ENCODE measurements at places on chromosomes 11 and 22.
A peak's percentile ranks its signal among the peaks of the same experiment; 100 is the strongest.

DNA sequence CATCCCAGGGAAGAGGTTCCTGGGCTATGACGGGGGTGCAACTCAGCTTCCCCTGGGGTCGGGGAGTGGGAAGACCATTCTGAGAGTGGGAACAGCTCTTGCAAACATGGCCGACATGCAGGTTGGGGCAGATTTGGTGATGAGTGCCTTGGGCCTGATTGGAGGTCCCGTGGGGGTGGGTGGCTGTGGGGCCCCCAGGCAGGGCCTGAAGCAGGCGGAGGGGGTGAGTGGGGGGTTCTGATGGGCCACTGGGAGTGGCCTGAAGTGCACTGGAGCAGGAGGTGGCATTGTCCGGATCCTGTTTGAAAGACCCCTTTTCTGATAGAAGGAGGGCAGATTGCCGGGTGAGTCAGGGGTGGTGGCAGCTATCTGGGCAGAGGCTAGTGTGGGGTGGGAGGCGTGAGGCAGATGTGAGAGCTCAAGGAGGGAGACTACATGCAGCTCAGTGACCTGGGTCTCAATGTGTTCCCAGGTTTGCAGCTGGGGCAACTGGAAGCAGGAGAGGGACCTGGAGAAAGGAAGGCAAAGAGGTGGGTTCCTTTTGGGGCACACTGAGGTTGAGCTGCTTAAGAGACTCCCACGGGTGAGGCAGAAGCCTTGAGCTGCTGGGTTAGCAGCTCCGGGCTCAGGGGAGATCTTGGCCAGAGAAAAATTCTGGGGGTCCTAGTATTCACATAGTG lies 15.1 kb downstream of the MYEOV start:
- no peak for DNase-seq

DNA sequence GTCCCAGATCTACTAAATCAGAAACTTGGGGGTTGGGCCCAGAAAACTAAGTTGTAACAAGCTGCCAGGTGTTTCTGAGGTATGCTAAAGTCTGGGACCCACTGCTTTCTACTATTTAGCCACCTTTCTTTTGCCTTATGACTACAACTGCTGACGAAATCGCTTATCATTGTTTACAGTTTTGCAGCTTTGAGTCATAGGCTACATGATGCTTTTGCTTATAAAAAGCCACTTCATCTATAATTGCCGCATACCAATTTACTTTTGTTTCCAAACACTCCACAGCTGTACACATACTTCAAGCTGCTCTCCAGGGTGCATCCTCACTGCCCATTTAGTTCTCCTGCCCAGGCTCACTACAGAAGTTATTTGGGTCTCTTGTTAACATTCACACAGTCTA lies 144.7 kb downstream of the ENTHD1 start:
- DNase-seq: no peak

GRCh38 chr11:68822546-68822945 lies 19.2 kb downstream of the CPT1A start:
- no peak for DNase-seq

DNA sequence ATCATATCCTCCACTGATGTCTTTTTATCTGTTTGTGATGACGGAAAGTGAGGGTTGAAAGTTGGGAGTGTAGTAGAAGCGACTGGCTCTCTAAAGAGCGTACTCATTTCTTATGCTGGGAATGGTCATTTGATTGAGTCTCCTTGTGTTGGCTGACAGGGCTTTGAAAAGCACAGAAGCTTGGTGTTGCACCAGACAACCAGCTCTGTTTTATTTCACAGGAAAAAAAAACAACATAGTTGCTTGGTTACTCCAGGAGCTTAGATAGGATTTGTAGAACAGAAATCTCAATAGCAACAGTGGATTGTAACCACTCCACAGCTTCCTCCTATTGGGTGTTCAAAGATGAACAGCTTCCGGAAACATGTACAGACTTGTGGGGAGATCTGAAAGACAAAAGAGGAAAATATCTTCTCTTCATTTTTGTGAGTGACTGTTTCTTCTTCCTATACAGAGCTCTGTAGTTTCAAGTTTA lies 2.7 kb downstream of the RBM14 start:
- DNase-seq: peak; percentile 40

- no peak for DNase-seq
Measured at GRCh38 chr11:96272529-96273222, 70.3 kb downstream of the MAML2 start.
